Epithelial cell of umbilical artery (primary cell): ENCODE measurements at places on chromosomes 13 and 19. TPM values are rescaled to one million over a fixed set of nuclear protein-coding genes. Genes with fewer than 3 reads are reported as not detected.

Gene C19orf33
- 6.7 and 7.5 TPM in 2 replicates for total RNA-seq

Gene APC2
- under 0.01 TPM in 2 replicates for total RNA-seq

Gene ICAM4
- 0.65 and 1.4 TPM in 2 replicates for total RNA-seq

Gene ZNF490
- total RNA-seq: 4.5 and 7.8 TPM in 2 replicates

Gene KIR3DL1
- total RNA-seq: not detected in 2 replicates

Gene RASIP1
- total RNA-seq: 68.2 and 85.8 TPM in 2 replicates

Gene NOSIP
- 103 and 121 TPM in 2 replicates for total RNA-seq

Gene MAB21L1
- not detected in 2 replicates for total RNA-seq
